NCI-H526 (cell line): ENCODE measurements at places on chromosomes 6 and 20.

DNA sequence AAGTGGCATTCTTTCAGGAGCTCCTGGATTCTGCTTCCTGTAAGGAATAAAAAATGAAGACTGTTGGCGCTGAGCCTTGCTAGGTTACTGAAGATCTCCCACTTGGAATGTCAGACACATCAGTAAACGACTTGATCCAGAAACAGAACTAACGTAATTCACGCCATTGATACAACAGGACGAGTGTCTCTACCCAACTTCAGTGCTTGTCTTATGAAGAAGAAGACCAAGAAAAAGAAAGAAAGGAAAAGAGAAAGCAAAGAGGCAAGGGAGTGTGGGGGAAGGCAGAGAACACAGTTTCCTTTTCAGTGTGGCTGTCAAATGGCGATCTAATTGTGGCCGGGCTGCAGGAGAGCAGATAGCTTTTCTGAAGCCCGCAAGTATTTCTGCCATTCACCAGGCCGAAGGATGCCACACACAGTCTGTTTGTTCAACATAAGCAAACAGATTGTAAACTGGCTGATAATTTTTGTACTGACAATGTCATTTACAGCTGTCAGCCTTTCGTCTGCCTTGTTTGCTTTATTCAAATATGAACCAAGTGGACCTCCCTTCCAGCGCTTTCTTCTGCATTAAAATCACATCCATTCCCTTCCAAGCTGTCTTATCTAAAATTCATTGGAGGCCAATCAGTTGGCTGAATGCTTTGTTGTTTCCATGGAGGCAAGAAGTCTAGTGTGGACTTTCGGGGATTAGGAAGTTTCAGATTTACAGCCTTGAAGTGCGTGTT lies 180.6 kb downstream of the FOXA2 start:
- DNase-seq: peak; percentile 82

- DNase-seq: no peak
These were observed 246.6 kb downstream of the PREX1 start for GRCh38 chr20:48581167-48581566.

GRCh38 chr6:92979281-92979680 lies 440.1 kb downstream of the EPHA7 start:
- no peak for DNase-seq

- no peak for DNase-seq
These were observed 2.5 kb downstream of the COX4I2 start for GRCh38 chr20:31640259-31640658.

DNA sequence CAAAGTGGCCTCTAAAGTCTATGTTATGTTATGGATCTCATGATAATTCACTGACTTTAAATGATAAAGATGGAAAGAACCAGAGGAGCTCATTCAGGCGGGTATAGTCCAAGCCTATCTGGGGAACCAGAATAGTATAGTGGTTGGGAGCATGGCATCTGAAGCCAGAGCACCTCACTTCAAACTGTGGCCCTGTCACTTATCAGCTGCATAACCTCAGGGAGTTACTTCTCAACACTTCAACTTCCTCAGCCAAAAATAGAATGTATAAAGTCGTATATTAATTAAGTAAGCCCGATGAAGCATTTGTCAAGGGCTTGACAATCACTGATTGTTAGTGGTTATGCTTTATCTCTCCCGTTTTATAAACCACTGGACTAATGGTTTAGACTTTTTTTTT lies 112.7 kb downstream of the RTN4IP1 start:
- DNase-seq: no peak
